Left renal cortex interstitium (tissue), 4 donors: ENCODE measurements at places on chromosomes 3 and 15. TPM values are rescaled to one million over a fixed set of nuclear protein-coding genes. Genes with fewer than 3 reads are reported as not detected.

DNA sequence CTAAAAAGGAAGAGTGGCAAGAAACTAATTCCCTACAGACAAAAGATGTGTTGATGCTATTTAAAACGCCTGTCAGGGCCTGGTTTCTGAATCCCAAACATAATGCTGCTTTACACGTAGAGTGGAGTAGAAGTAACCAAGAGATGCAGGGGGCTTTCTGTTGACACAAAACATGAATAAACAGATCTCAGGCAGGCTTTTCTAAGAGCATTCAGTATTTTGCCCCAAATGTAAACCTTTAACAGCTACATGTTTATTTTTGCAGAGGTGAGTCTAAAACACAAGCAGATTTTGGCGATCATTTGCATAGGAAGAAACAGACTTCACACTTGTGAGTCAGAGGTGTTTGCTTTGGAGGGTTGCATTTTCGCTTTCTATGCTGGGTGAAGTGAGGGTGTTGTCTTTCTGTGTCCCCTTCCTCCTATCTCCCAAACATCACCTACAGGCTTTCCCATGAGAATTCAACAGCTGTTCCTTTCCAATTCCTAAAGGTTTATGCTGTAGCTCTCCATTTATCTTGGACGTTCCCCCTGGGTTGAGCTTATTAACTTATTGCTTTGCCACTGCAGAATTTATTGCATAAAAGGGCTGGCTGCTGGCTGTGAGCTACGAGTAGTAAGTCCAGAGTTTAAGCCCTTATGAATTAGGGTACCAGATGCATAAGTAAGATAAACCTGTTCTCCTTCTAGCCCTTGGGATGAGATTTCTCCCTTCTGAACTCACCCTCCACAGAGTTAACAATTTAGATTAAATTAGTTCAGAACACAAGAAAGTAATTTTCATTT is 156.7 kb downstream of the DIPK2A start:
- DNase-seq, result no peak

The SLC51B gene
- polyA plus RNA-seq, result 8.5 TPM

- DNase-seq, result no peak
Measured at GRCh38 chr15:101491734-101492640, 2.5 kb upstream of the PCSK6 start.

GRCh38 chr3:196127308-196128040 is 45.6 kb upstream of the TFRC start:
- DNase-seq, result no peak

DNA sequence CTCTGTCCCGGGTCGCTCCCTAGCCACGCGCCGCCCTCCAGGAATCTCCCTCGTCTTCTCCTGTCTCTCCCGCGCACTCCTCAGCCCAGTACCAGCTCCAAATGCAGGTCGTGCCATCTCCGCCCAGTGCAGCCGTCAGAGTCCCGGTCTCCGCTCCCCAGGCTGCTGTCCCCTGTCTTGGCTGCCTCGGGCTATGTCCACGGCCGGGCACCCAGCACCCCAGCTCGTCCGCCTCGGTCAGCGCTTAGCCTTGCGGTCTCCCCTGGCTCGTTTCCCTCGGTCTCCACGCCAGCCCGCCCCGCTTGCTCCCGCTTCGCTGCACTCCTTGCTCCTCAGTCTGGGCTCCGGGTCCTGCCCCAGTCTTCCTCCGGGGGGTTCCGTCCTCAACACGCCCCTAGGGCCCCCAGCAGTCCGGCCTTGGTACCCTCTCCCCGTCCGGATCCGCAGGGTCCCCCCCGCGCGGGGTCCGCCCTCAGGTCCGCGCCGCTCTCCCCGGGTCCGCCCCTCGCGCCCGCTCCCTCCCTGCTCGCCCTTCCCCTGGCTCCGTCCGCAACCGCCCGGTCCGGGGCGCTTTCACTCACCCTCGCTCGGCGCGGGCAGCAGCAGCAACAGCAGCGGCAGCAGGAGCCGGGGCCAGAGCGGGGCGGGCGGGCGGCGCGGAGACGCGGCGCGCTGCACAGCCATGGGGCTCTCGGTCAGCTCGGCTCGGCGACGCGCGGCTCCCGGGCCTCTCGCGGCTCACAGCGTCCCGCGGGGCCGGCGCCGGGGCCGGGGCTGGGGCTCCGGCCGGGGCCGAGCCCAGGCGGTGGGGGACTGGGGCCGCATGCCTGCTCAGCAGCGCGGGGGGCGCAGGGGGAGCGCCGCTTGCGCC is 462 bp downstream of the IGDCC3 start:
- no peak for DNase-seq
